Caco-2 (cell line): ENCODE measurements at places on chromosomes 11 and 22. TPM values are rescaled to one million over a fixed set of nuclear protein-coding genes. Genes with fewer than 3 reads are reported as not detected.

The MS4A6A gene
- total RNA-seq, result not detected in 2 replicates

The PRAME gene
- total RNA-seq, result not detected in 2 replicates

The OR51B2 gene
- total RNA-seq, result not detected in 2 replicates

The TBCEL gene
- 23.6 and 24.3 TPM in 2 replicates for total RNA-seq

DNA sequence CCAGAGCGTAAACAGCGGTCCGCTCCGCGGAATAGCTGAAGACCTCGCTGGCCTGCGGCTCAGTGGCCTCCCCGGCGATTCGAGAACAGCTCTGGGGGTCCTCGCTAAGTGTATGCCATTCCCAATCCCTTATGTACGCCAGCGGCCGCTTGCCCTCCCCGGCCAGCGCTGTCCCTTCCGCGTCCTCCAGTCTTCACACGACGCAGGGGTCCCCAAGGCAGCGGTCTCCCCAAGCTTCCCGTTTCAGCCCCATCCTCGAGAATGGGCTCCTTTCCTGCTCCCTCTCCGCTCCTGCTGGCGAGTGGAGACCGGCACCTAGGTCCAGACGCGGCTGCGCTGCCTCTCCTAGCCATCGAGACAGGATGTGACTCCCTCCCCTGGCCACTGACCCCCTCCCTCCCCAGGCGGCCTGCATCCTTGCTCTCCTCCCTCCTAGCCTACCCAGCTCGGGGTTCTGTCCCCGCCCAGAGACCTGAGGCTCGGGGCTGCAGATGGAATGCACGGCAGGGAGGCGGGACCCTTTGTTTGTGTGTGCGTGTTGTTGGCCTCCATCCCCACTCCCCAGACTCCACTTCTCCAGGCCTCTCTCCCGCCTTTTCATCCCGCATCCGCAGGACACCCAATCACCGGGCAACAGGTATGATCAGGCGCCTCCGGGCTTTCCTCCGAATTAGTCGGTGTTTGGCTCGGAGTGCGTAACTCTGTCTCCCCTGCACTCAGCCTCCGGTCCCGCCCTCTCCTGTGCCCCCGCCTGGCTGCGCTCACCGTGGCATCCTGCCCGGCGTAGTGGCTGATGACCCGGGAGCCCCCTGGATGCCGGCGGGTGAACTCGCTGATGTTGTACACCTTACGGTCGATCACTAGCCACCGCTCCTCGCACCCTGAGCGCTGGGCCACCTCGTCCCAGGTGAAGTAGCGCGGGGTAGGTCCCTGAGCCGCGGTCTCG, 740 bp downstream of the FADS1 start:
- H3K27me3 ChIP-seq, result no peaks in the 10 kb centered on the region
- peaks cover 16% of the 10 kb centered on the region for H3K4me1 ChIP-seq
- H3K4me3 ChIP-seq, result peak overlapping the region; percentile 85

- H3K4me1 ChIP-seq, result peaks cover 16% of the 10 kb centered on the region; the same call in 1 of the 2 replicates
- peak; percentile 20 for DNase-seq
- no peaks in the 10 kb centered on the region for H3K27me3 ChIP-seq
- no peak overlapping the region for H3K27ac ChIP-seq
Observed at GRCh38 chr11:45158891-45159605, 12.6 kb downstream of the PRDM11 start.

GRCh38 chr11:2539371-2540222, 94.8 kb downstream of the KCNQ1 start:
- peak; percentile 25 for DNase-seq
- no peaks in the 10 kb centered on the region for H3K27me3 ChIP-seq
- H3K4me1 ChIP-seq, result peaks cover 2% of the 10 kb centered on the region
- H3K27ac ChIP-seq, result no peak overlapping the region

GRCh38 chr11:34405079-34405858, 33.5 kb upstream of the CAT start:
- no peaks in the 10 kb centered on the region for H3K36me3 ChIP-seq
- H3K27me3 ChIP-seq, result no peaks in the 10 kb centered on the region; the same call in 1 of the 2 replicates
- no peak for DNase-seq
- no peak overlapping the region for H3K27ac ChIP-seq
- H3K4me1 ChIP-seq, result no peaks in the 10 kb centered on the region
- H3K4me3 ChIP-seq, result no peak overlapping the region

GRCh38 chr11:35619116-35619854, 1.0 kb downstream of the FJX1 start:
- no peaks in the 10 kb centered on the region for H3K36me3 ChIP-seq
- peak overlapping the region; percentile 61 for H3K4me3 ChIP-seq
- peak; percentile 57 for DNase-seq
- H3K27ac ChIP-seq, result peak overlapping the region; percentile 63

DNA sequence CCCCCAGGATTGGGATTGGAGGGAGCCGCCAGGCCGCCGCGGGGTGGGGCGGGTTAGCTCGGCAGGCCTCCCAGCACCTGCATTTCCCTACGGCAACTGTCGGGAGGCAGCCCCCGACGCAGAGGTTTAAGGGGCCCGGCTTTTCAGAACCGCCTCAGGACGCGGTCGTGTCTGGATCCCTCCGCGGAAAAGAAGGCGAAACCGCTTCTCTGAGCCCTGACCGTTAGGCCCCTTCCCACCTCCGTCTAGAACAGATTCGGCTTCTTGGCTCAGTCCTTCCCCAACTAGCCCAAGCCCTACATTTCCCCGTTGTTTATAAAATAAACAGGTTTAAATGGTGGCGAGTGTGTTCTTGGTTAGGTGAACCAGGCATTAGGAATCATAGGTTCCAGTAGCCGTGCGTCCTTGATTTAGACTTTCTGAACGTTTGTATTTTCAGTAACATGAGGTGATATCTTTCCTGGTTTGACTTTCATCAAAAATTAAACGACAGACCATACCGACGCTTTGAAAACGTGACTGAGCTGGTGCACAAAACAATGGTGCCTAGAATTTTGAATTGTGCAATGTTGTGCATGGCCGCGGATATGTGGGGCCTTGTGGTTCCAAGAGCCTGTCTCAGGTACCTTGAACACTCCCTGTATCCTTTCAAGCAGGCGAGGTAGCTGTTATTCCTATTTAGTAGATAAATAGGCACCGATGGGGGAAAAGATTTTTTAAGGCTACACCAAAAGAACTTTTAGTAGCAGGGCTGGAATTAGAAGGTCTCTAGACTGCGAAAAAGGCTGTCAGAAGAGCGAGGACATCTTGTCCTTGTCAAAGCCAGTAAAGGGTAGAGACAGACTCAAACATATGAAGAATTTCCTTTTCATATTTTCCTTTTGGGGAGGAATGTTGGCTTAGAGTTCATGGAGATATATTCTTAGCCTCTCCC, 1.2 kb upstream of the HSPA8 start:
- H3K4me3 ChIP-seq, result peak overlapping the region; percentile 70
- peak overlapping the region; percentile 98 for H3K27ac ChIP-seq
- no peaks in the 10 kb centered on the region for H3K27me3 ChIP-seq
- peaks cover 12% of the 10 kb centered on the region for H3K36me3 ChIP-seq
- DNase-seq, result peak; percentile 71

DNA sequence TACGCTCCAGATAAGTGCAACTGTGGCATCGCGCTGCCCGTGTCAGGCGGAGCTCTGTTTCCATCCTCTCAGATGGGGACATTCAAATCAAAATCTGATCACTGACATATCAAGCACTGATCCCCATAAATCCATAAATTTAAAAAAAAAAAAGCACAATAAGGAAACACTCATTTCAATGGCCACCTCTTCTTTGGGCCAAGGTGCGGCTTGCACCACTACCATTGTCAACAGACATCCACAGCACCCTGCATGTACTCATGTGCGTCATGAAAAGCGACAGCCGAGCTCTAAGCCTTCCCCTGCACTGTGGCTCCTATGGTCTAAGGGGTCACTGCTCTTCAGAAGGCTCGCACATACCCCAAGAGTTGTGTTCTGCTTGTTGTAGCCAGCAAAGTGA, 26.7 kb upstream of the SERPIND1 start:
- no peaks in the 10 kb centered on the region for H3K27me3 ChIP-seq
- H3K36me3 ChIP-seq, result peaks cover 3% of the 10 kb centered on the region
- H3K27ac ChIP-seq, result no peak overlapping the region
- DNase-seq, result no peak
- no peaks in the 10 kb centered on the region for H3K4me1 ChIP-seq

- H3K27me3 ChIP-seq, result no peaks in the 10 kb centered on the region
- no peaks in the 10 kb centered on the region for H3K36me3 ChIP-seq
- H3K4me3 ChIP-seq, result no peak overlapping the region
- DNase-seq, result peak; percentile 46
- H3K27ac ChIP-seq, result no peak overlapping the region
- H3K4me1 ChIP-seq, result no peaks in the 10 kb centered on the region
Observed at GRCh38 chr11:56783448-56784041, 35.0 kb upstream of the OR9G4 start.

- no peaks in the 10 kb centered on the region for H3K4me1 ChIP-seq
- DNase-seq, result no peak
- H3K36me3 ChIP-seq, result no peaks in the 10 kb centered on the region; the same call in 1 of the 2 replicates
- H3K4me3 ChIP-seq, result no peak overlapping the region
- H3K27me3 ChIP-seq, result no peaks in the 10 kb centered on the region
Observed at GRCh38 chr22:49899530-49899929, 18.7 kb downstream of the ALG12 start.

DNA sequence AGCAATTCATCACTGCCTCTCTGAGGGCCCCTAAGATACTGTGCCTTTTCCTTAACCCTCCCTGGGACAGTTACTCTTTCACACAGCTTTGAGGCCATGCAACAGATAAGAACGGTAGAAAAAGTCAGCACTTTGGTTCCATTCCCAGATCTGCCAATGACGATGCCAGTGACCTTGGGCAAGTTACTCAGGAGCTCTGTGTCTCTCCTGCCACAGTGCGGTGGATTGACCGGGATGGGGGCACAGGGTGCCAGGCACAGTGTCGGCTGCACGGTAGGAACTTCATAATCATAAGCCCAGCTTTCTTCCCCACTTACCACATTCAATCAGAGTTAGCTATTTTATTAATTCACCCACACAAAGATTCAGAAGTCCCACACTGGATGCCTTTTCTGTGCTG, 1041.8 kb downstream of the TBC1D22A start:
- H3K36me3 ChIP-seq, result no peaks in the 10 kb centered on the region
- no peak overlapping the region for H3K27ac ChIP-seq
- H3K27me3 ChIP-seq, result no peaks in the 10 kb centered on the region
- no peaks in the 10 kb centered on the region for H3K4me1 ChIP-seq
- DNase-seq, result no peak

GRCh38 chr11:80782135-80782885, 1341.5 kb upstream of the TENM4 start:
- no peak for DNase-seq
- H3K4me3 ChIP-seq, result no peak overlapping the region
- no peaks in the 10 kb centered on the region for H3K36me3 ChIP-seq
- no peaks in the 10 kb centered on the region for H3K27me3 ChIP-seq
- no peak overlapping the region for H3K27ac ChIP-seq

DNA sequence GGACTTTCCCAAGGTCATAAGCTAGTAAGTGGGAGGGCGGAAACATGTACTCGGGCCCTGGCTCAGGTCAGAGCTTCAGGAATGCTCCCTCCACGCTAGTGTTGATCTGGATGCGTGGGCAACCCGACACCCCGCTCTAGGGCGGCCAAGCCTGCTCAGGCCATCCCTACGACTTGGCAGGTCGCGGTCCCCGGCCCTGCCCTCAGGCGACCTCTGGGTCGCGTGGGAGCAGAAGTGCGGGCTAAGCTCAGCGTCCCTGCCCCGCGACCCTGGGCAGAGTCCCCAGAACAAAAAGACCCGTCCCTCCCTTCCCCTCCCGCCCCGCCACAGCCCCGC, 781 bp upstream of the TEF start:
- DNase-seq, result peak; percentile 88
- H3K4me3 ChIP-seq, result peak overlapping the region; percentile 51
- peaks cover 14% of the 10 kb centered on the region for H3K4me1 ChIP-seq
- peak overlapping the region; percentile 95 for H3K27ac ChIP-seq
- H3K36me3 ChIP-seq, result no peaks in the 10 kb centered on the region
- no peaks in the 10 kb centered on the region for H3K27me3 ChIP-seq

DNA sequence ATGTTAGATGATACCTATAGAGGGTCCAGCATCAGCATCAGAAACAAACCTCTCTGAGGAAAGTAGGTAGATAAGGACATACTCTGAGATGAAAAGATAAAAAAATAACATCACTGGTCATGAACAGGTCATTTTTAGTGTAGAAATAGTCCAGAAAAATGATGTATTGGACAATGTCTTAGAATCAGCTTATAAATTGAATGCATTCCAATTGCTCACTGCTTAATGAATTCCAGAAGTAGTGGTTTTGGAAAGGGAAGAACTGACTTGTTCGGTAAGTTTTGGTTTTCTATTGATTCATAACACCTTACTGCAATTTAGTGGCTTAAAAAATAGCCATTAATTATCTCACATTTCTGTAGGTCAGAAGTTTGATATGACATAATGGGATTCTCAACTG, 929.5 kb upstream of the CCDC90B start:
- H3K36me3 ChIP-seq, result no peaks in the 10 kb centered on the region
- H3K4me3 ChIP-seq, result no peak overlapping the region
- no peak overlapping the region for H3K27ac ChIP-seq

DNA sequence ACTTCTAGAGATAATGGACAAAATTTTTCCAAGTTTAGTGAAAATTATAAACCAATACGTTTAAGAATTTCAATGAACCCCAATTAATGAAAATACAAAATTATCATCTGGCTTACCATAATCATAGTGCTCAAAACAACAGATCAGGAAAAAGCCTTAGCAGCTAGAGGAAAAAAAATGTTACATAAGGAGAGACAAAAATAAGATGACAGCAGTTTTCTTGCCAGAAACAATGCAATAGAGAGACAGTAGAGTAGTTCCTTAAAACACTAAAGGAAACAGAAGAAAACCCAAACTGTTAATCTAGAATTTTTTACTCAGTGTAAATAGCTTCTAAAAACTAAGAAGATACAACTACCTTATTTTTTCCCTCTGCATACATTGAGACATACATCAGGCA, 341.7 kb upstream of the CHORDC1 start:
- no peak for DNase-seq
- H3K27ac ChIP-seq, result no peak overlapping the region
- H3K4me3 ChIP-seq, result no peak overlapping the region
- H3K27me3 ChIP-seq, result no peaks in the 10 kb centered on the region

- no peaks in the 10 kb centered on the region for H3K27me3 ChIP-seq
- DNase-seq, result no peak
- no peaks in the 10 kb centered on the region for H3K36me3 ChIP-seq
- H3K4me1 ChIP-seq, result peaks cover 8% of the 10 kb centered on the region; the same call in 1 of the 2 replicates
- no peak overlapping the region for H3K27ac ChIP-seq
- no peak overlapping the region for H3K4me3 ChIP-seq
Observed at GRCh38 chr22:35357883-35358621, 22.8 kb upstream of the HMOX1 start.

- H3K36me3 ChIP-seq, result no peaks in the 10 kb centered on the region
- no peaks in the 10 kb centered on the region for H3K27me3 ChIP-seq
- DNase-seq, result no peak
- no peak overlapping the region for H3K4me3 ChIP-seq
Observed at GRCh38 chr11:93504110-93505095, 38.8 kb downstream of the SMCO4 start.

DNA sequence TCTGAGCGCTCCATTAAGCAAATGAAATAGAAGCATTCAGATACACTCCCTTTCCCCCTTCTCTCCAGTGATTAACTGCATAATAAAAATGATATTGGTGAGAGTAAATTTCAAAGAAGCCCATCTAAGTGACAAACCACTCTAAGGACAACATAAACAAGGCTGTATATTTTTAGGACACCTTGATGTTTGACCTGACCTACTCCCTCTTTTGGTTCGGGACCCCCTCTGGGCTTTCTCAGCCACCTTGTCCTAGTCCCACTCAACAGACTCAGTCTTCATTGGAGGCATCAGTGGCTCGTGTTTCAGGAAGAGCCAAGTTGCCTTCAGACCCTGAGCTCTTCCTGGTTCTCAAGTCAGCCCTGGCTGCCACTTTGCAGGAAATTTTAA, 182.3 kb upstream of the NCAM1 start:
- H3K27me3 ChIP-seq, result no peaks in the 10 kb centered on the region
- H3K4me1 ChIP-seq, result no peaks in the 10 kb centered on the region
- no peak overlapping the region for H3K27ac ChIP-seq
- DNase-seq, result no peak

GRCh38 chr11:68436985-68437926, 23.3 kb upstream of the PPP6R3 start:
- no peak for DNase-seq
- no peaks in the 10 kb centered on the region for H3K4me1 ChIP-seq
- no peaks in the 10 kb centered on the region for H3K27me3 ChIP-seq
- H3K4me3 ChIP-seq, result no peak overlapping the region
- H3K36me3 ChIP-seq, result peaks cover 11% of the 10 kb centered on the region
